ENCODE measurements at places on chromosomes 1 and 21.
A peak's percentile ranks its signal among the peaks of the same experiment; 100 is the strongest.

GRCh38 chr1:245045087-245045881 is 109.5 kb upstream of the KIF26B start:
- peak; percentile 72 for DNase-seq

- DNase-seq: peak; percentile 28
Observed at GRCh38 chr21:33587792-33588484, 546 bp downstream of the DONSON start.

DNA sequence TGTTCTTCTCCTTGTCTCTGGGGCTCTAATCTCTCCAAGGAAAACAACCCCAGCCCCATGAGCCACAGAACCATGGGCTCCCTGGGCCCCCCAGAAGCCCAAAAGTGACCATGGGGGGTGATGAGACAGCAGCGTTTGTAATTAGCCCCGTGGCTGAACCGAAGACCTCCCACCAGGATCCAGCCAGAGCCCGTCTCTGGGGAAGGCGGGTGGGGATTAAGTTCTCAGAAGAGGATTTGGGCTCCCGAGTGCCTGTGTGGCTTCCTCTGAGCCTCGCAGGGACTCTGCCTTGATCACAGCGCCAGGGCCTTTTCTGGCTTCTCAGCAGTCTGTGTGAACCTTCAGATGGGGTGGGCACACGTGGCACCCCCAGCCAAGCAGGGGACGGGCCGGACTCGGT is 77.0 kb downstream of the ALPL start:
- DNase-seq: no peak

- DNase-seq: no peak
Observed at GRCh38 chr1:160623227-160623633, 23.6 kb downstream of the SLAMF1 start.

DNA sequence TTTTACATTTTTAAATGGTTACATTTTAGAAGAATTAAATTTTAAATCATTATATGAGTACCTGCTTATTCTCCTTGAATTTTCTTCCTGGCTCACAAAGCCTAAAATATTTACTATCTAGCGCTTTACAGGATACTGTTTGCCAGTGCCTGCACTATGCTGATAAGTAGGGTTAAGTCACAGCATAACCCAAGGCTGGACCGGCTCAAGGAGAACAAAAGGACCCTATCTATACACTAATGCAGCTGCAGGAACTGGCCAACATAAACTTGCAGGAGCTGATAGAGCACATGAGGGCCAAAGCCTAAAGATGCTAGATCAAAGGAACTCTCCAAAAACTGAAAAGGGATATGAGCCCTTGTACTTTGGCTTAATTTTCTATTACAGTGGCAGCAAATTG is 1086.9 kb upstream of the TMPRSS15 start:
- no peak for DNase-seq

- DNase-seq: no peak
Observed at GRCh38 chr1:199687321-199687720, 340.2 kb upstream of the NR5A2 start.

DNA sequence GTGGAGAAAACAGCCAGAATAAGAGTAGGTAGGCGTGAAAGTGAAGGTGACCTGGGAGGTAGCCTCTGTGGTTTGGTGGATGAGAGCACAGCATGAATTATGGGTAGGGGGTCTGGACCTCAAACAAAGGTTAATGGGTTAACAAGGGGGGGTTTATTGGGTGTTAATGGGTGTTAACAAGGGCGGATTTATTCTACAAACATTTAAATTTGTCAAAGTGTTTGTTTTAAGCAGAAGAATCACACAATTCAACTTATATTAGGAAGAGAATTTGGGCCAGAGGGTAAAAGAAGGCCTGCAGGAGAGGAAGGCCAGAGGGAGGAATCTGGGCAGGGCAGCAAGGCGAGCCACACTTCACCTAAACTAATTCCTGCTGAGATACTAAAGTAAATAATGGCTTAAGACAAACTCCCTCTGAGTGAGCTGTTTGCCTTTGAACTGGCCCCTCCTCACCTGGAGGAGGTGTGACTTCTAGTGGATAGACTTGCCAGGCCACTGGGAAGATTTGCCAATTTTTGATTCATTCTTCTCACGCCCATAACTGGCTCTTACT is 191.7 kb downstream of the GIPC2 start:
- DNase-seq: no peak

DNA sequence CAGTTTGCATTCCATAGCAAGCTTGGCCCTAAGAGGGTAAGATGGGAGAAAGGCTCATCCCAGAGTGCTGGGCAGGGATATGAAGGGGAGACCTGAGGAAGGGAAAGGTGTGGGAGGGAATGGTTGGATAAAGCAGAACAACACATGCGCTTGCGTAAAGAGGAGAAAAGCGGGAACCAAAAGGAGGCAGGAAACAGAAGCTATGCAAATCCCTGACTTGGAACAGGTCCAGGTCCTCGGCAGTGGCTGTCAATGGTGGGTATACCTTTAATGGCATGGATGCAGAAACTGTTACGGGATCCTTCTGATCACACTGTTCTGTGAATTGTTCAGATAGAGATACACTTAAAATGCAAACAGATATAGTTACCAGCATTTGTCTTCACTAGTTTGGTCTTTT is 455.6 kb downstream of the SIPA1L2 start:
- DNase-seq: no peak

GRCh38 chr1:102858695-102859094 is 249.6 kb downstream of the COL11A1 start:
- no peak for DNase-seq

DNA sequence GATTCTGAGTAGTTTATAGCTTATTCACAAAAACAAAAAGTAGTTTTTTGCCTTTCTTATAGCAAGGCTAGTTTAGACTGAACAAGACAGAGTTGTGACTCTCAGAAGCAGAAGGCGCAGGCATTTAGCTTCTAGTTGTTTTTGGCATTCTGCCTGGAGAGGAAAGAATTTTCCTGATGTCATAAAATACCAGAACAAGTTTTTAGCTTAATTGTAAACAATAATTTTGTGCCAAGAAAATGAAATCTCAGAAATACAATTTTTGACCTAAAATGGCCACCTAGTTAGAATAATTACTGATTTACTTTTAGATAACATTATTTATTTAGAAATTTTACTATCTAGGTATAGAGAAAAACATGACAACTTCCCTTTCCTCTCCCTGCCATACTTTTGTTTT is 1.0 kb downstream of the DNAJB4 start:
- peak; percentile 69 for DNase-seq
